ENCODE measurements at places on chromosomes 7 and 10.

GRCh38 chr7:57205000-57205399 is 72.8 kb upstream of the ZNF479 start:
- no peak for DNase-seq

DNA sequence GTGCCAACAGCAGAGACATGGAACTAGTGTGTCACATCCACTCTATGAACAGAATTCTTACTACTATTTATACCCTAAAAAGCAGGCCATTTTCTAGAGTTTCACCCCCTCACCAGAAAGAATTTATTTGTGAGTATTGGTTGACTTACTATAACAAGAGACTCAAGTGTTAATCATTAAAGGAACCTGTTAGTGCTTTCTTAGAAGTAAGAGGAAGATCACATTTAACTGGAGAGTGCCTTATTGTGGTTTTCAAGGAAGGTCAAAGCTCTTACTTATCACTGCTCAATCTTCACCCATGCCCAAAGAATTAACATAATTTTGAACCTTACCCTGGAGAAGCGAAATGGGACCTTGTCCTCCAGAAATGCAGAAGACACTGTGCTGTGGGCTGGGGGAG is 169.3 kb upstream of the PRSS1 start:
- DNase-seq, result no peak

DNA sequence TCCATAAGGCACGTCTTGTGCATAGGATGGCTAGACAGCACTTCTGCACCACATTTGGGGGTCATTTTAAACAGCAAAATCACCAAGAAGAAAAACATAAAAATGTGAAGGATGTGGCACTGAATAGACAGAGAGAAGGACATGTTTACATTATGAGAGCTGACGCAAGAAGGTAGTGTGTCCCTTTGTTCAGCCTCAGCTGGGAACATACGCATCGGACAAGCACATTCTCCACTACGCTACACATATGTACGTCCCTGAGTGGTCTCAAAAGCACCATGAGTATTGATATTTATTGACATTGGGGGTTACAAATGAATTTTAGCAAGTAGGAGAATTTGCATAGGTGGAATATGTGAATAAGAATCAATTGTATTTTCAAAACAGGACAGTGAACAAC is 20.2 kb downstream of the DDC start:
- DNase-seq, result no peak

DNA sequence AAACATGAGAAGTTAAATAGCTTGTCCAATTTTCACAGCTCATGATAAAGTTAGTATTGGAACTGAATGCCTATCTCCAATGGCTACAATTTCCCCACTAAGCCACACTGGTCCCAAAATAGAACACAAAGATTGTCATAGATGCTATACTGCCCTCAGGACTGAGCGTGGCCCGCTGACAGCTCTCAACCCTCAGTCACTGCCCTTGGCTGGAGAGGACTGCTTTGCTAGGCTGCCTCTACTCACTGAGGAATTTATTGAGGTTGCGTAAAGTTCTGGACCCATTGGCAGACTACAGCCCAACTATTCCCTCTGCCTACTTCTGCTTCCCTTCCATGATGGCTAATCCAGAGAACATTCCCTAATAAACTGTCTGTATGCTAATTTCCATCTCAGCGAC is 165.5 kb upstream of the BET1 start:
- no peak for DNase-seq

DNA sequence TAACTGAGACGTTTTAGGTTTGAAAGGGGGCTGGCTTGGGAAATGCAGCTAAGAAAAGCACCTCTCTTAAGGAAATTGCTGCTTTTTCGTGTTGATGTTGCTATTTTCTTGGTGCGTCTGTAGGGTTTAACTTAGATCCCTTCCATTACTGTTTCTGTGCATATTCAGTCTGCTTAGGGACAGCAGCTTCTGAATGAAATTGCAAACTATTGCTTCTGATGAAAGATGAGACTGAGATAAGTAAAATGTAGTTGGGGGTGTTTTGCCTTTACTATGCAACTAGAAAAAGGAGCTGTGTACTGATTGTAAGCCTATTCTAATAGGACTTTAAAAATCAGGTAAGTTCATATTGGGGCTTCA is 772 bp downstream of the HDAC9 start:
- no peak for DNase-seq

- no peak for DNase-seq
Measured at GRCh38 chr7:36810032-36810431, 85.7 kb upstream of the AOAH start.

- DNase-seq, result no peak
Measured at GRCh38 chr10:75201793-75202307, 8.7 kb upstream of the VDAC2 start.
